ENCODE measurements at places on chromosomes 6 and 20.

DNA sequence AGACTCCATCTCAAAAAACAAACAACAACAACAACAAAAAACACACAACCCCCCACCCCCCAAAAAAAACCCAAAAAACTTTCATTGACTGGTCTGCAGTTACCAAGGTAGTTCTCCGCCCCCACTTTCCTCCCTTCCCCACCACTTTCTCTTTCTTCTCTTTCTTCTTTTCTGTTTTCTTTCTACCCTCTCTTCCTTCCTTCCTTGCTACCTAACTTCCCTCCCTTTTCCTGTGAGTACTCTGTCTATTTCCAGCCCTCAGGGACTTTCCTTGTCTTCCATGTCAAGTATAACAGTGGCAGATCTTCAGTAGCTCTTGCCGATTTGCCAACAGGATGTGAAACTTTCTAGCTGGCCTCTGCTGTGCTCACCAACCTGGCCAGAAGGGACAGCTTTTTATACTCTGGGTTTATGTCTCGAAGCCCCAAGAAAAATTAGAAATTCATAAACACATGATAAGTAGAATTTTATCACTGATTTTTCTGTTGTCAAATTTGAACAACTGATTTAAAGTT, 399.5 kb downstream of the QKI start:
- no peak for DNase-seq

DNA sequence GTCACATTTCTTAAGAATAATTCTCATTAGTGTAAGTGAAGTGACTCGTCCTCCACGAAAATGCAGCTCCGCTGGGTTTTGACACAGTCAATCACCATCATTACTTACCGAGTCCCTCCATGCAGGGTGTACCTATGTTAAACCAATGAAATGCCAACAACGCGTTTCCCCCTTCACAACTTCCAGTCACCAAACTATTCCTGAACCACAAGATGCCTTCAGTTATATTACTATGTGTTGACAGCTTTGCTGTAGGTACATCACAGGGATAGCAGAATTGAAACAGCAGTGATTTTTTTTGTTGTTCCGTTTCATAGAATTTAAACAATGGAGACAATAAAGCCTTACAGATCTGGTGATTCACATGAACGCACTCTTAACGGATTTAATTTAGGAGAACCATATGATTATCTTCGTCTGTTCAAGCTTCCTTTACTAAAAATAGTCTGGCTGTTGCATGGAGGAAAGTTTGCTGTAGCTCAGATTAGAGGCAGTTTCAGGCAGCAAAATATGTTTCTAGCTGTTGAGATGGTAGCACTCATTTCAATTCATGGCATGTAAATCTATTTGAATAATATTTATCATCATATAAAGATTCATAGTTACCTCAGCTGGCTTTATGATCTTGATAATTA, 652.8 kb downstream of the PRKN start:
- DNase-seq: no peak

GRCh38 chr6:168828035-168828434, 387.1 kb downstream of the SMOC2 start:
- DNase-seq: no peak

- no peak for DNase-seq
Observed at GRCh38 chr6:71250099-71250602, 38.5 kb upstream of the OGFRL1 start.

- no peak for DNase-seq
Observed at GRCh38 chr6:106885679-106886078, 88.8 kb downstream of the CD24 start.

DNA sequence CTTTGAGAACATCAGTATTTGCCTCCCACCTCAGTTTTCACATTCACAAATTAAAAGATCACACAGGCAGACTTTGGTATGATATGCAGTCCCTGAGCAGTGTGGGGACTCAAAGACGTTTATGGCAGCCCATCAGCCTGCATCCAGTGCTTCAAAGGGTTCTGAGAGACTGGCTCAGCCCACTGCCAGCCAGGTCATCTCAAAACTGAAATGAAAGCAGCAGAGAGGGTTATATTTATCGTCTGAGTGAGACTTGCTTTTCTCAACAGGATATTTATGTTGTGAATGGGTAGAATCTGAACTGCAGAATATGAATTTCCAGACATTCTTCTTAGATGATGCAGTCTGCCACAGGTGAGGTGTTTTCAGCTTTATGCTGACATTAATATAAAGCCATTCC, 159.8 kb downstream of the NRN1 start:
- no peak for DNase-seq

DNA sequence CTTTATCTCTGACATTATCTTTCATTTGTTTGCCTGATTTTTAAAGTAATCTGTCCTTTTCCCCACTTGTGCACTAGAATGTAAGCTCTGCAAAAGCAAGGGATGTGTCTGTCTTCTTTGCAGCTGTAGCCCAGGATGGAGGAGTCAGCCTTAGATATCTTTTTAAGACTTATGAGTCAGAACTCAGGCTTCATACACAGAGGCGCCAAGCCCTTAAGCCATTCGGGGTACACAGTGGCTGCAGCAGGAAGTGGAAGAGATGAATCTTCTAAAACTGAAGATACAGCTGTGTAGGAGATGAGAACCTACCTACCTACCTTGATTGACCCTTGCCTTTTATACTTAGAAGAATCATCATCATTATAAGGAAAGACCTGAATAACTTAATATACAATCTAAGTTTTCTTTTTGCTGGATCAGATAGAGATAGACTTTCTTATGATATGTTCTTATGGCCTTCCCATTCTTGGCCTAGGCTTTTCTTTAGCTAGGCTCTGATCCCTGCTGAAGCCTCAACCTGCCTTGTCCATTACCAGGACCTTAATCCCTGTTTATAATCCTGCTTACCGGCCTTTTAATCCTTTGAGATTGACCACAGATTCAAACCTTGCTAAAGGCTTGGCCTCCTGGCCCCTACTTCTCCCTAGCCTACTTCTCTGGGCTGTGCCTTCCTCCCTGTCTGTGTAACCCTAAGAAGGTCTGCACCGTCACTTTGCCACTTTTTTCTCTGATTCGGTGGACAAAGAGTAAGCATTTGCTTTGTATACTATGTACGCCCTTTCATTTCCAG, 304.5 kb downstream of the PRL start:
- DNase-seq: no peak

GRCh38 chr6:36330366-36330765, 6.3 kb downstream of the BNIP5 start:
- no peak for DNase-seq

- no peak for DNase-seq
Observed at GRCh38 chr6:31927242-31927862, at the start of gene C2. C2 (plus strand) TSS chr6:31927717; CDS start chr6:31927753, 36 bp downstream.

- DNase-seq: no peak
Observed at GRCh38 chr6:51614725-51615124, 472.7 kb downstream of the PKHD1 start.

- no peak for DNase-seq
Observed at GRCh38 chr6:127458222-127458621, 967 bp downstream of the KIAA0408 start.

DNA sequence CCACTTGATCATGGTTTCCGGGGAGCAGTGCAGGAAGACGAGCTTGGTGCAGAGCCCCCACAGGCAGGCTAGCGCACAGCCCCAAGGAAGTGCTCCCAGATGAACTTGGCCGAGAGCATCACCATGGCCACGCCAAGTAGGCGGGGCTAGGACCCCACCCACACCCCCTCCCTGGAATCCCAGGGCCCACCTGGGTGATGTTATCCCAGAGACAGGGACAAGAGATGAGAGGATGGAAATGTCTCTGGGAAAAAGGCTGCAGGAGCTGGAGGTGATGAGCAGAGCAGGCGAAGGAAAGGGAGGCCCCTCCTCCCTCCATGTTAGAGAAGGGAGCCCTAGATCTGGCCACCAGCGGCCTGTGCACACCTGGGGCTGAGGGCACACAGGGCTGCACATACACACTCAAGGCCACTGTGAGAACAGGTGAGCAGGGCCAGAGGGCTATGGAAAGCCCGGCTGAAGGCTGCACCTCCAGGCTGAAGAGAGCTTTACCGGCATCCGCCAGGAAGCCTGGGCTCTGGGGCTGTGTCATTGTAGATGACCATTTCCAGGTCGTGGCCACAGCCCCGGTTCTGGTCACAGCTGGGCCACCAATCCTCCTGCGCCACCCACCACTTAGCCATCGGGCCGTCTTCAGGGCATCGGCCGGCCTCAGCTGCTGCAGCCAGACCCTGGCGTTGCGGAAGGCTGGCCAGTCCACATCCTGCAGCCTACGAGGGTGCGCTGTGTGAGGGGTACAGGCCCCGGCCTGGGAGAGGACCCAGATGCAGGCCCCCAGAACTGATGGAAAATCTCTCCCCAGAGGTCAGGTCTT, 24.9 kb downstream of the NPEPL1 start:
- no peak for DNase-seq

DNA sequence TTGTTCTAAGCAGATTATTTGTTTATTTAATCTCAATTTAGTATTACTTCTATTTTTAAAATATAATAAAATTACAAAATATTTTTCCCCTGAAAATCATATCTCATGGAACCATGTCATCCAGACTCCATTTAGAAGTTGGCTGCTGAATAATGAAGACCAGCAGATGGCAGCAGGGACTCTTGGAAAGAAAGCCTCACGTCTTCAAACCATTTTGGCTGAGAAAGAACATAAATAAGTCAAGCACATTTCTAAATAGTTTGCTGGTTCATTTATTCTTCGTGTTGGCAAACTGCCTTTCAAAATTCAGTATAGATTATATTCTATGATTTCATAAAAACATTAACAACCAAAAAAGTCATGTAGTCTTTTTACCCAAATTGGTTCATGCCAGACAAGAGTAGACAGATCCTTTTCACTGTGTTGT, 71.7 kb downstream of the RCAN2 start:
- no peak for DNase-seq

GRCh38 chr20:57770852-57771720, 61.3 kb upstream of the PMEPA1 start:
- no peak for DNase-seq

DNA sequence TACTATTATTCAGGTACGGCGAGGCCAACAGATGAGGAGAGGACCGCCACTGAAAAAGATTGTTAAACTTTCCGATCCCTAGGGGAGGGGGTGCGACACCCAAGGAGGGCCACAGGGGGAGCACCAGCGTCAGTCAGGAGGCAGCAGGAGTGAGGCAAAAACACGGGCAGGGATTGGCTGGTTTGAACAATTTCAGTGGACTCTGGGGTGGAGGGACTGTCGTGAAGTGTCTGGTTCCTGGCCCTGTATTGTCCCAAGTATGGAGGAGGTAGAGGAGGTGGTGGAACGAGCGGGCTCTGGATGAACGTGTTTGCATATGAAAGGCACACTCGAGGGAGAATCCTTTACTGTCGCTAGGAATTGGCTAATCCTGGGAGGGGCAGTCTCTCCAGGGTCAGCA, 32.5 kb upstream of the MCUR1 start:
- DNase-seq: no peak

DNA sequence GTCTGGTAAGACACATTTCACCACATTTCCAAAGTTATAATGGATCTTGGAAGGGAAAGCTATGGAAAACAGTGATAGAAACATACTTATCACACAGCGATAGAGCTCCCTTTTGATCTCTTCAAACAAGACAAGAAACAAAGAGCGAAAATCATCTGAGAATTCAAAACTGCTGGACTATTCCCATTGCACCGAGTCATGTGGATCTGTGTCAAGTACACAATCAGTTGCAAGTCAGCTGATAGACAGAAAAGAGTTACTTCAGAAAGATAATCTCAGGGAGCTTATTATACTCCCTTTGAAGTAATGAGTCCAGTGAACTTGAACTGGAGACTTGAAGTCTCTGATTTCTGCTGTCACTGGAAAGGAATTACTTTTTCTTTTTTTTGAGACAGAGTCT, 89.7 kb upstream of the GCM1 start:
- no peak for DNase-seq

DNA sequence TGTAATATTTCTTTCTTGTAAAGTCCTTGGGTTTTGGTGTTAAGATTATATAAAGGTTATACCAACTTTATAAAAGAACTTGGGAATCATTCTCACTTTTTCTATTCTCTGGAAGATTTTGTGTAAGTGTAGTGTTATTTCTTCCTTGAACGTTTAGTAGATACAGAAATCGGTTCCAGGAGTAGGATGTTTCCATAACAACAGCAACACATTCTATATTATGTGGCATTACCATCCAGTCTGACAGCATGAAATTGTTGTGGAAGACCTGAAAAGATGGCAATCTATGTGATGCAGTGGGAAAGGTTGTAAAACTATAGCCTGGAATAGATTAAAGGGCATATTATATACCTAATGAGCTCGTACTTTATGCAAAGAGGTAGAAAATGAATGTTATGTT, 13.8 kb downstream of the ECT2L start:
- DNase-seq: no peak

- no peak for DNase-seq
Observed at GRCh38 chr20:8330319-8330784, 198.3 kb downstream of the PLCB1 start.

- no peak for DNase-seq
Observed at GRCh38 chr6:41724228-41724580, 11.2 kb downstream of the TFEB start.

- DNase-seq: no peak
Observed at GRCh38 chr6:53033764-53034163, 31.4 kb upstream of the FBXO9 start.

GRCh38 chr6:44800171-44800783, 412.8 kb downstream of the CDC5L start:
- DNase-seq: no peak

GRCh38 chr6:39143238-39143930, 28.4 kb upstream of the SAYSD1 start:
- no peak for DNase-seq

- no peak for DNase-seq
Observed at GRCh38 chr6:30443657-30444450, 45.5 kb upstream of the HLA-E start.

DNA sequence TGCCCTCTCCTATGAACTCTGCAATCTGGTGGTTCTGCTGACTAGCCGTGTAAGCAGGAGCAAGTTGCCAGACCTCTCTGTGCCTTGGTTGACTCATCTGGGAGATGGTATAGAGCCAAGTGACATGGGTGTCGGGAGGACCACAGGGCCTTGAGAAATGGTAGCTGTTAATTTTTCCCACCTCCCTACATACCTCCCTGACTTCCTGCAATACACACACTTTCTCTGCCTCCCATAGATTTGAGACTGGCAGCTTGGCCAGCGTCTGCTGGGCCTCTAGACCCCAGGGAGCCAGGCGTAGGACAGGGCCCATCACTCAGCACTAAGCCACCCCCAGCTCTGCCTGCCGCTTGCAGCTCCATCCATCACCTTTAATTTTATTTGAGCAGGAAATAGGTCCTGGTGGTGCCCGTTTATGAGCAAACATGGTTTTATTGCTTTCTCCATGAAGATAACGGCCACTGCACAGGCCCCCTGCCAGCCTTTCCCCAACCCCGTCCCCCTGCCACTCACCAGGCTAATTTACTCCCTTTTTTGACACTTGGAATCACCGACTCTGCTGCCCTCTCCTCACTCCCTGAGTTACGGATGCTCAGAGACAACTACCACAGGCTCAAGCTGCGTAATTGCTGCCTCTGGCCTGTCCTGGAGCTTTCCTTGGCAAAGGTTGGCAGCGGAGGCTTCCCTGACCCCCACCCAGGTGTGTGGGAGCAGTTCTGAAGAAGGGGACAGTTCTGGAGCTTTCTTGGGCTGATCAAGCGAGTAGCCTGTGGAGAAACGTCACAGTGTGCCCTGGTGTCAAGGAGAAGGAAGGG, 11.1 kb downstream of the GLP1R start:
- no peak for DNase-seq
